NT2/D1 (cell line): ENCODE measurements at places on chromosomes 7 and 10.

DNA sequence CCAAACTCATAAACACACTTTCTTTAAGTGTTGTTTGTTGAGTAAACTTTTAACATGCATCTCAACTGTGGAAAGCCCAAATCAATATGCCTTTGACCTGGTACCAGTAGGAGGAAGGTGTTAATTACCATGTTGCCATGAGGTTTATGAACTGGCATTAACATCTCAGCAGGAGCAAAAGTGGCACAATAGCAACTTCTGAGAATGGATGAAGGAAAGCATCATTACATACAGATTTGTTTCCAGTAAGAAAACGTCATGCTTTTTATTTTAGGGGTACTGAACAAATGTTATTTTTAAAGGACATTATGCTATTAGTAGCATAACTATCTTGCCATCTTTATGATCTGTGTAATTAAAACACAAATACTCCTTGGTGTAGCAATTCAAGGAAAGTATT lies 51.1 kb downstream of the ARMC3 start:
- DNase-seq, result no peak

GRCh38 chr10:46992803-46993561 lies 81.8 kb downstream of the PTPN20 start:
- DNase-seq, result no peak

DNA sequence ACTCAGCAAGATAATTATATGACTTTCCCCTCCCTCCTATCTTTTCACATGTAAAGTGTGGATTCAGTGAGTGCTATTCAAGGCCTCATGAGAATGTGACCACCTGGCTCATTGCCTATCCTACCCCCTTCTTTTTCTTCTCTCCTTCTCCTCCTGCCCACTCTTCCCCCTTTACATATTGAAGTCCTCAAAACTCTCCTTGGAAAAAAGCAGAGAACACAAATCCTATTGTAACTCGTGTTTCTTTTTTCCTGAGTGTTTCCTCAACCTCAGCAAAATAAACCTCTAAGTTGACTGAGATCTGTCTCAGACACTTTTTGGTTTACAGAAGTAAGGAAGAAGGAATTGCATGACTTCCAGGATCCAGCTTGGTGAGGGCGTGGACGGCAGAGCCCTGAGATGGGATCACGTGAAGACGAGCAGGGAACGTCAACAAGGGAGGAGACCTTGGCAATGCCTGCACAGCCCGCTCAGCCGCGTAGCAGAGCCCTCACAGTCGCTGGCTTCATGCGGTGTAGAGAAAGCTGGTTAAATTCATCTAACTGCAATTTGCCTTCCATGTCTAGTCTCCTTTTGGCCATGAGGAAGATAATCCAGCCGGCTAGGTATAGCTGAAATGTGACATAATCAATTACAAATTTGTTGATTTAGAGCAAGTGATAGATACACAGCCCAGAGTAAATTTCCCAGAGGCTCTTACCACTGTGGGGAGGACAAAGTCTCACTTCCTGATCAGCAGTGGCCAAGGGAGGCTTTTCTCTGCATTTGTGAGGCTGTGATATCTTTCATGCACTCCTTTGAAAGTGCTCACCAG lies 75.7 kb downstream of the LYZL2 start:
- DNase-seq, result no peak

DNA sequence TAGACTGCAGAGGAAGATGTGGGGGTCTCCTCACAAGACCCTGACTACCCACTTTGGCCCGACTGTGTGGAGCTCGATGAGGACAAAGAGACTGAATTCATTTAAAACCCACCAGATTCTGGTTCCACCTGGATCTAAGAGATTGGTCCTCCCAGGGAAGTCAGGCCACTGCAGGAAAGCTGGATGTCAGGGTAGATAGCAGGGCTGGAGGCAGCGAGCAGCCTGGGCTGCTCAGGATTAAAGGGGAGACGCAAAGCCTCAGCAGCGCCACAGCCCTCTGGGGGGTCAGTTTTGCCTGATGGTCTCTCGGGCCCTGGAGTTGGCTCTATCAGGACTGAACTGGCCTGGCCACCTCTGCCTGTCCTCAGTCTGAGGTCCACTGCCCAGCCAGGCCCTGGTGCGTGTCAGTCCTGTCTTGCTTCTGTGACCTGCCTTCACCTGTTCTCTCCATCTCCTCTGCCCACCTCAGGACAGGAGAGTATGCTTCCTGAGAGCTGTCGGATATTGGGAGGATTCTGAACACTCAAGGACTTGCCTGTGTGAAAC lies 12.2 kb upstream of the KLRG2 start:
- no peak for DNase-seq

GRCh38 chr7:41760293-41760692 lies 57.4 kb upstream of the INHBA start:
- DNase-seq, result no peak

GRCh38 chr10:33566426-33566825 lies 232.0 kb upstream of the NRP1 start:
- DNase-seq, result peak; percentile 33

GRCh38 chr10:73998929-73999691 lies 1.2 kb downstream of the VCL start:
- DNase-seq, result peak; percentile 23

GRCh38 chr7:143405173-143406001 lies 3.3 kb downstream of the EPHA1 start:
- no peak for DNase-seq

DNA sequence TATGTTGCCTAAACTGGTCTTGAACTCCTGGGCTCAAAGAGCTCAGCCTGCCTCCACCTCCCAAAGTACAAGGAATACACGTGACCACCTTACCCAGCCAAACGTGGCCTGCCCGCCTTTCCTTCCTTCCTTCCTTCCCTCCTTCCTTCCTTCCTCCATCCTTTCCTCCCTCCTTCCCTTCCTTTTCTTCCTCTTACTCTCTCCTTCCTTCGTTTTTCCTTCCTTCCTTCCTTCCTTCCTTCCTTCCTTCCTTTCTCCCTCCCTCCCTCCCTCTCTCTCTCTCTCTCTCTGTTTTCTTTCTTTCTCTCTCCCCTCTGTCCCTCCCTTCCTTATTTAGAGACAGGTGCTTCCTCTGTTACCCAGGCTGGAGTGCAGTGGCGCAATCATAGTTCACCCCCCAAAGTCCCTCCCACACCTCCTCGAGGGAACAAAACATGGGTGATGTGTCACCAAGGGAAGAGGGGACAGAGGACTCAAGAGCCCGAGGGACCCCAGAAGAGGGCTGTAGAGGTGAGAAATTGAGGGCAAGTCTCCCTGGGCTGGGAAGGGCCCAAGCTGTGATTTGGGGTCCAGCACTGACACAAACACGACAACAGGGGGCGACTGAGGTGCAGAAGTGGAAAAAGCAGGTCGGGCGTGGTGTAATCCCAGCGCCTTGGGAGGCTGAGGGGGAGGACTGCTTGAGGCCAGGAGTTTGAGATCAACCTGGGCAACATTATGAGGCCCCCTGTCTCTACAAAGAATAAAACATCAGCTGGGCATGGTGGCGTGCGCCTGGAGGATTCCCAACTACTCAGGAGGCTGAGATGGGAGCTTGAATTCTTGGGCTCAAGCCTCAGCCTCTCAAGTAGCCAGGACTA lies 28.1 kb downstream of the EPHB4 start:
- no peak for DNase-seq

- no peak for DNase-seq
These were observed 31.6 kb downstream of the COA1 start for GRCh38 chr7:43697690-43698089.

GRCh38 chr7:85688712-85689111 lies 501.9 kb upstream of the SEMA3D start:
- DNase-seq, result no peak

DNA sequence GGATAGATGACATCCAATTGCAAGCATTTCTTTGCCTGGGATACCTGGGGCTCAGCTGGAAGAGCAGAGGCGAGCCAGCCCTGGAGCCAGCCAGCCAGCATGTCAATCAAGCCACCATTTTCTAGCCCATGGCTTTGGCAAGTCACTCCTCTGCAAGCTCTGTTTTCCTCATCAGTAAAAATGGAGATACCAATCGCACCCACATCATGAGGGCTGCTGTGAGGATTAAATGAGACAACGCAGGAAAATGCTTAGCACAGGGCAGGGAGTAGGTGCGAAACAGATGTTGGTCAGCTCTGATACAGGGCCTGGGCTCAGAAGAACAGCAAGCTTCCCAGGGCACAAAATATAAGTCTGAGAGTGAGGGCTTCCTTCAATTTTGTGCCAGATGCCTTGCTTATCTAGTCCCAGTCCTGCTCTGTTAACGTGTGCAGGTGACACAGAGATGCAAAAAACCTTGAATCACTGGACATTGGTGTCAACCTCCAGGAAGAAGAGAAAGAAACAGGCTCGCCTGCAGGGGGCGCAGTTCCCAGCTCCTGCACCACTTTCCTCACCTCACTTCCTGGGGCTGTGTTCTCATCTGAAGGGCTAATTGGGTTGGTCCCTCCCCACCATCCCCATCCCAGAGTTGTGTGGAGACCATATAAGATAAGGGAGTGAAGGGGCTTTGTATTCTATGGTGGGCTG lies 72.8 kb upstream of the CACUL1 start:
- no peak for DNase-seq

GRCh38 chr10:125415006-125415633 lies 254.8 kb upstream of the CTBP2 start:
- no peak for DNase-seq

DNA sequence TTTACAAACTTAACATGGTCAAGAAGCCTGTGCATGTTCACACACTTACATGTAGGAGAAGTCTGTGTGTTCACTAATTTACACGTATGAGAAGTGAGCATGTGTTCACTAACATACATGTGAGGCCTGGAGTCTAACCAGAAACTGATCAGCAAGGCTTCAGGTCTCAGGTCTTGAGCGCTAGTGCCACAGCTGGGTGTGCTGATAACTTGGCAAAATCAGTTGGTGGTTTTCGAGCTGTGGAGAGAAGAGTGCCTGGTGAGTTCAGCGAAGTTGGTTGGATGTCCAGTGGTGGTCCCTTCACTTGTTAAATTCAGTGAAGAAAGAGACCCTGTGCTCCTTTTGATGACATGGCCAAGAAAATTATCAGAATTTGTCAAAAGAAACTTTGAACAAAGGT lies 98.7 kb downstream of the CELF2 start:
- DNase-seq, result no peak

DNA sequence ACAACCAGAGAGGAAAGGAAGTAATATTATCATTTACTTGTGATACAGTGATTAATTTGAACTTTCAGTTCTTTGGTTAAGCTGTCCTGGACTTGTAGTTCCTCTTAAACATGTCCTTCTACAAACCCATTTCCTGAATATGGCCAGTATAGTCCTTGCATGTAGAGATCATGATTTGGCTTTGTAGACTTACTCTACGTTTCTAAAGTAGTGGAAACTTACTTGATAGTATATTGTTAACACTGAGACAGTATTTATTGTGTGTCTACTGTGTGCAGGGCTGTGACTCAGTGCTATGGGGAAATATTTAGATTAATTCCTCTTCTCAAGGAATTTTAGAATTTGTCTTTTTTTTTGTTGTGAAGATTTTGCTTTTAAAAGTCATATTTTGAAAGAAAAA lies 109.5 kb downstream of the NRF1 start:
- DNase-seq, result no peak

DNA sequence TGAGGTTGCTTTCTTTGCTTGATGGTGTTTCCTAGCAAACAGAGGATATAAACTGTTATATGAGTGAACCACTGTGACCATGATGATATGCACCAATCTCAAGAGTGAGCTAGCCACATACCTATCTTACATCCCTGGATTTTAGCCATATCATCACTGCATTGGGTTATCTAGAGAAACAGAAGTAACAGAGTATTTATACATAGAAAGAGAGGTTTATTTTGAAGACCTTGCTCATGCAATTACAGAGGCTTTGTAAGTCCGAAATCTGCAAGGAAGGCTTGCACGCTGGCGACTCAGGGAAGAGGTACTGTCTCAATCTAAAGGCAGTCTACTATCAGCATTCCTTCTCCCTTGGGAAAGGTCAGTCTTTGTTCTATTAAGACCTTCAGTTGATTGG lies 11.8 kb upstream of the PON2 start:
- no peak for DNase-seq

DNA sequence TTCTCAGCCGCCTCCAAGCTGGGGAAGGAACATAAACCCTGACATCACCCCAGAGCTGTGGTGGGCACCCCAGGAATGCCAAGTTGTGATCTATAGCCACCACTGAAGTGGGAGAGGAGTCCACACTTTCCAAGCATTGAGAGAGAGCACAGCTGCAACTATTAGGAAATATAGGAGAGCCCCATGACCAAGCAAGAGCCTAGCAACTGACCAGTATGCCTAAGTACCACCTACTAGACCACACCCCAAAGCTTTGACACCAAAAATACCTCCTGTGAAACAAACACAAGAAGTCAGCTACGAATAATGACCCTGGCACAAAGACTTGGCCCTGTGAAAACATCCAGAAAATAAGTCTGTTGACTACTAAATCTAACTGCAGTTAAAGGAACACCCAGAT lies 804.1 kb upstream of the IGFBP3 start:
- DNase-seq, result no peak

DNA sequence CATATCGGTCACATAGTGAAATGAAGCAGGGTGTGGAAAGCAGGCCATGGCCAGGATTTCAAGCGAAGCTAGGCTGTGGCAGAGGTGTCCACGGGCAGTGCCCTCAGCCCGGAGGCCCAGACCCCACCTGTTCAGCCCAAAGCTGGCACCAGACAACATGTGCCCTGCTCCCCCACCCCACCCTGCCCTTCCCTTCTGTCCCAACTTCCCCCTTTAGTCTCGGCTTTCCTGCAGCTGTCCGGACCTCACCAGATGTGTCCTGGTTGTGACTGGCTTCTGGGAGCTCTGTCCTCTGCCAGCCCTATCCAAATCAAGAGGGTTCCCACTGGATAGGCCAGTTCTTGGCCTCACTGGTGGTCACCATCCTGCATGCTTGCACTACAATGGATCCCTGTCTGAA lies 37.3 kb downstream of the ADAM12 start:
- no peak for DNase-seq

- no peak for DNase-seq
These were observed 2.7 kb downstream of the GPR85 start for GRCh38 chr7:113083816-113084495.

GRCh38 chr7:45695249-45695995 lies 121.3 kb downstream of the ADCY1 start:
- DNase-seq, result no peak

DNA sequence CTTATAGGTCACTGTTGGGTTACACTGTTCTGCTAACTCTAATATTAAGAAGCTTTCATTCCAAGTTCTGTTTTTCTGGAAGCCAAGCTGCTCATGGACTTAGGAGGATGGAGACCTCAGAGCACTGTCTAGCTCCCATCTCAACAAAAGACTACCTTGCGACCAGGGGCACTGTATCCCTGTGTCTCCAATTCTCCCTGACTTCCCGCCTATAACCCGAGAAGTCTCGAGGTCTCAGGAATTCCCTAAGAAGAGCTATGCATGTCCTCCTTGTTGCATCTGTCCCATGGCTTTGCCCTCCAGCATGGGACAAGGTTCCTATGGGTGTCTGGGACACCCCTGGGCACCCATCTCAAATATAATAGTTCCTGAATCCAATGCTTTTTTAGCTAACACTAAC lies 31.2 kb downstream of the BTBD16 start:
- no peak for DNase-seq

GRCh38 chr10:109668154-109668665 lies 255.1 kb downstream of the XPNPEP1 start:
- no peak for DNase-seq

DNA sequence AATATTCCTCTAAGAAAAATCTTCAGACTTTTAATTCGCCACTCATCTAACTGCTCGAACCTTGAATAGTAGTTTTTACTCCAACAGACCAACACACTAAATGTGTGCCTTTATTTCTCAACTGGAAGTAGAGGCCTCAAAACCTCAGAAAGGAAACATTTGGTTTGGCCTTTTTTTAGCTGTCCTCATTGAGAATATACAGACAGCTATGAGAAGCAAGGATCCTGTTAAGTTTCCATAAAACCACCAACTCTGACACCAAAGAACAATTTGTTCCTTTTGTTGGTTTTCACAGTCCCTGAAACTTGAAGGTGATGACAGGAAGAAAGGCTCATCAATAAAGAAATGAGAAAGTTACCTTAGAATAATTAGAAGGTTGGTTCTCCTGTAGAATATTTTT lies 199.2 kb upstream of the MEOX2 start:
- DNase-seq, result no peak
